ENCODE measurements at places on chromosomes 3 and 15.

- no peak for DNase-seq
- H3K4me1 ChIP-seq: peaks cover 16% of the 10 kb centered on the region
- no peaks in the 10 kb centered on the region for H3K27me3 ChIP-seq
- no peaks in the 10 kb centered on the region for H3K36me3 ChIP-seq
Observed at GRCh38 chr3:64732576-64732975, 44.8 kb upstream of the ADAMTS9 start.

DNA sequence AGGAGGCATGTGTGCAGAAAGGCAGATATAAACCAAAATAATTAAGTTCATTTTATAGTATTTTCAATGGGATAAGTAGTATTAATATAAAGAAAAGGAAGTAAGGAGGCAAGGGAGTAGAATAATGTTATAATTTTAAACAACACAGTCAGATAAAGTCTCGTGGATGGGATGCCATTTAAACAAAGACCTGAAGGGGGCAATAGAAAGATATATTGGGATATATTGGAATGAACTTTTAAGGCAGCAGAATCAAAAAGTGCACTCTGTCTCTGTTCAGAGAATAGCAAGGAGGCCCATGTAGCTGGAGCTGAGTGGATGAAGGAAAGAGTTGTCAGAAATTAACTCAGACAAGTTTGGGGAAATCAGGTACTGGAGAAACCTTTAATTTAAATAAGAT is 158.7 kb downstream of the CGGBP1 start:
- H3K27me3 ChIP-seq: no peaks in the 10 kb centered on the region
- no peaks in the 10 kb centered on the region for H3K36me3 ChIP-seq
- no peak for DNase-seq
- H3K27ac ChIP-seq: no peak overlapping the region
- no peak overlapping the region for H3K4me3 ChIP-seq
- H3K4me1 ChIP-seq: no peaks in the 10 kb centered on the region

DNA sequence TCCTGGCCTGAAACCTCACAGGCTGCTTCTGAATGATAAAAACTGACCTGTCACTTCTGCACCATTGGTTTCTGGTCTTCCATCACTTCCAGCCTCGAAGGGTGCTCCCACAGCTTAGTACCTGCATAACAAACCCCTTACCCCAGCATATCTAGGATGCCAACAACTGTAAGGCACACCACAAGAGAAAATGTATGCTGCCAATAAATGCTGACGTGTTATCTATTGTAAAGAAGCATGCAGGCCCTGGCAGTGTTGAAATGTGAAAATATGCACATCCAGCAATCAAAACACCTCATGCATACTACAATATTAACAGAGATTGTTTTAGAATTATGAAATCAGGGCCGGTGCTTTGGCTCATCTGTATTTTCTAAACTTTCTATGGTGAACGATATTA is 242.0 kb upstream of the NSMCE3 start:
- no peaks in the 10 kb centered on the region for H3K27me3 ChIP-seq

DNA sequence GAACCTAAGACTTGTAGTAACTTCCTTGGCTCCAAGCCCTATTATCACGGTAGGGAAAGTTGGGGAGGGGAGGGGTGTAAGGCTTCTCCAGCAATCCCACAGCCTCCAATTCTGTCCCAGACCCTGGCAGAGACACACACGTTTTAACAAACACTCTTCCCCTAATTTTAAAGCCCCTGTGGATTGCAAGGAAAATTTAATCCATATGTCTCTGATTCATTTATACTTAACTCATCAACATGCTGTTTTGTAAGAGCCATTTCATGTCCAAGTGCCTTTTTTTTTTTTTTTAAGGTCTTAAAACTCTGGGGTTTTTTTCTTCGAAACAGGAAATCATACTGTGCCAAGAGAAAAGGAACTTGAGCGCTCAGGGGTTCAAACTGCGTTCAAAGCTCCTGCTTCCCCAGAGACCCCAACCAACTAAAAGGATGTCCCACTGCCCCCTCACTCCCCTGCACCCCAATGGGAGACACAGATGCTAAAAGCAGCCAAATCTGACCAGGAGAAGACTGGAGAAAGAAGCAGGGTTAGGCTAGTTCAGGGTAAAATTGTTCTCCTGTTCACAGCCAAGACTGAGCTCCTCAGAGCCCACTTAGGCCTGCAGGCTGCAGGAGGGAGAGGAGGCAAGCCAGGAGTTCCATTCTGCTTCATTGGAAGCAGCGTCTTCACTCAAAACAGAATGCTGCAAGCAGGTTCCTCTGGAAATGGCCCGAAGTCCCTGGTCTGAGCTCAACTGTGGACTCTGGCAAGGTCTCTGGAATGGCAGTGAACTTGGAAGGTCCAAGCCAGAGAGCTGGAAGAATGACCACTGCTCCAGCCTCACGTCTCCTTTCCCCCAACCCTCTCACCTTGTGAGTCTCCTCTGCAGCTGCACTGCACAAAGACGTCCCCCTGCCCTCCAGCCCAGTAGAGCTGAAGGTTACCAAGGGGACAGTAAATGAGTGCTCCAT is 172.5 kb downstream of the NTRK3 start:
- DNase-seq: no peak
- H3K4me3 ChIP-seq: no peak overlapping the region
- H3K27me3 ChIP-seq: no peaks in the 10 kb centered on the region
- no peak overlapping the region for H3K27ac ChIP-seq
